ENCODE measurements at places on chromosomes 7 and 10.

- no peak for DNase-seq
Observed at GRCh38 chr10:62063795-62064472, 162.4 kb downstream of the ARID5B start.

DNA sequence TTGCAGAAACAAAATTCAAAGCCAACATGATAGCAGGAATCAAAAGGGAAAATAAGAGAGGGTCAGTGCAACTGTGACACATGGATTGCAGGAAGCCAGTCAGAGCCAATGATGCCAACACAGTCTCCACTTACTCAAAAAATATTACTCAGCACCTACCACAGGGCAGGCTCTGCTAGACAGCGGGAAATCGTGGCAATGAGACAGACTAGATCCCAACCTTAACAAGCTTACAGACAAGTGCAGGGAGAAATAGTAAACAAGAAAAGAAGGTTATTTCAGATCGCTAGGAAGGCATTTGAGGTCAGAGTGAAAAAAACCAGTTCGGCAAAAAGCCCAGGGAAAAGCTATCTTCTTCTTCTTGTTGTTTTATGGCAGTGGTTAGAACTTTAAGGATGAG, 45.2 kb upstream of the NPFFR1 start:
- no peak for DNase-seq

GRCh38 chr10:63562857-63563256, 41.7 kb downstream of the REEP3 start:
- no peak for DNase-seq

GRCh38 chr10:29039091-29039490, 249.8 kb upstream of the LYZL1 start:
- peak; percentile 8 for DNase-seq

DNA sequence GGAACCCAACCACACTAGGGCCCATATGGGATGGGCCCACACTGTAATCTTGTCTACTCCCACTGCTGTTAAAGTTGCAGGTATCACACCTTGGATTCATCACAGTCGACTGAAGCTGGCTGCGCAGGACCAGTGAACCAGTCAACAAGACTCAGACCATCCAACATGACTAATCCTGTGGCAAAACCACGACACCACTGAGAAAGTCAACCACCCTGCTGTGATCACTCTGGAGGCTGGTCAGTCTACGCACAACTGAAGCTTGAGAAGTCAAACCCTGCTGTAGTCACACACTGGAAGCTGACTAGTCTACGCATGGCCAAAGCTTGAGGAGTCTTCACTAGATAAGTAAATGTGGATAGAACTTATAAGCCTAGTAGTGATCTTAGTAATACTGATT, 9.6 kb upstream of the CYREN start:
- no peak for DNase-seq

All from BJ (cell line).